ENCODE measurements at places on chromosomes 6 and 20.

GRCh38 chr20:49603209-49603627 lies 35.3 kb upstream of the PTGIS start:
- no peak for DNase-seq

DNA sequence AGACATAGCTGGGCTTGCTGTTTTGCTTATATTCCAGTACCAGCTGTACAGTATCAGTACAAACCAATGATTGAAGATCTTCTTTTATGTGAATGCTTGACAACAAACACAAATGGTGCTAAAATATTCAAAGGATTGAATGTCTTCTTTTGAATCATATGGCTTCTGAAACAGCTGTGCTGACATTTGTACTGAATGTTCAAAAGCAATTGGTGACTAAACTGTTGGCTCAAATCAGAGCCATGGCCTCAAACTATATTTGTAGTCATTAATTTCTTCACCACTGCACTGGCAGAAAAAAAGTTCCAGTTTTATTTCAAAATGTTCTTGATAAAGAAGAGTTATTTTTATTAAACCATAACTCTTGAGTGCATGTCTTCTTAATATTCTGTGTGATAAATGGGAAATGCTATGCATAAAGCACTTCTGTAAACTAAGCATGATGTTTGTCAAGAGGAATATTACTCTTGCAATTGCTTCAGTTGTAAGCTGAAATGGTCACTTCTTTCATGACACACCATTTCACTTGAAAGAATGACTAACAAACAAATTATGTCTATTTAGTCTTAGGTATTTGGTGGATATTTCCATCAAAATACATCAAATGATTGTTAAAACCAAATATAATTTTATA lies 45.9 kb upstream of the CENPW start:
- no peak for DNase-seq

DNA sequence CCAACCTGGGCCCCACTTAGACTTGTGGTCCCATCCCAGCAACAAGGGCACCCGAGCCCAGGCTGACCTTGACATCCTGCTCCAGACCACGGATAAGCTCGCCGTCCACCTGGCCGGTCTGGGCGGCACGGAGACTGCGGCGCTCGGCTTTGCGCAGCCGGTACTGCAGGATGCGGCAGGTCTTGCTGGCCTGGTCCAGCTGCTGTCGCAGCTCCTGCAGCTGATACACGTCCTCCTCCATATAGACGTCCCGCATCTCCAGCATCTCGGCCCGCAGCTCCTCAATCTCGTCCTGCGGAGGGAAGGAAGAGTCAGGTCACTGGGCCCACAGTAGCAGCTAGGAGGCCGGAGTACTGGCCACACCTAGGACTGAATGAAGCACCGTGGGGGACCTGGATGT lies 36.8 kb upstream of the TLDC2 start:
- DNase-seq: no peak

DNA sequence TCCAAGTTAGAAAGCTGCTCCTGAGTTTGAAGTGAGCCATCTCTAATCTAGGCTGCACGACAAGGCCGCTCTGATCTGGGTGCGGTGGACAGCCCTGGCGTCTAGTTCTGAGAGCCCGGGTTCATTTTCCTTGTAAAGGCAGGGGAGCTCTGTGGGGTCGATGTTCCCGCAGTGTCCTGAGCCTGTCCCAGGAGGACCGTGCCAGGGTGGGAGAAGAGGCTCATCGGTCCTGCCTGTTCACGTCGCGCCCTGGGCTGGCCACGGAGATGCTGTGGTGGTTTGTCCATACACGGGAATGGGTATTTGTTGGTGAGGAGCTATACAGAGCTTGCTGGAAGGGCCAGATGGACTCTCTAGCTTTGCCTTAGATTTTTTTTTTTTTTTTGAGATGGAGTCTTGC lies 27.0 kb downstream of the PSMG4 start:
- no peak for DNase-seq

DNA sequence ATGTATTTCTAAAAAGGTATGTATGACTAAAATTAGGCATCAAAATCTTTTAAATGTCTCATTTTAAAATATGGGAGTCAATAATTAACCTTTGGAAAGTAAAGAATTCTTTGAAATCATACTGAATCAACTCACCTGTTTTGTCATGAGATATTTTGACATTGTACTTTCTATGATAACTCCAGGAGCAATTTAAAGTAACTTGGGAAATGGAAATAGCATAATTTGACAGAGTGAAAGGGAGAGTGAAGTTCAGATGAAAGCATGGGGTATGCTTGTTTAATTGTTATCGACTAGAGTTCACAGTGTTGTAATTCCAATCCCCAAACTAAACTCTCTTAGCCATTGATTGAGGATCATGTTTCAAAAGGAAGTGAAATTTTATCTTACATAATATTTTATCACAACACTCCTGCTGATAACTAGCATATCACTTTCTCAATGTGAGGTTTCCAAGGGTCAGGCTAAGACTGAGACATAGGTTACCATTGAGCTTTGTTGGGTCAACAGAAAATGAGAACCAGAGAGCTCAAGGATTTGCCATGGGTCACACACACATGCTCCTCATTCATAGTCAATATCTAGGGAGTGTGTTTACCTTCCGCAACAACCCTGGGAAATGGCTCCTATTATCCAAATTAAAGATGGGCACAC lies 2.3 kb downstream of the GSTA1 start:
- DNase-seq: no peak

DNA sequence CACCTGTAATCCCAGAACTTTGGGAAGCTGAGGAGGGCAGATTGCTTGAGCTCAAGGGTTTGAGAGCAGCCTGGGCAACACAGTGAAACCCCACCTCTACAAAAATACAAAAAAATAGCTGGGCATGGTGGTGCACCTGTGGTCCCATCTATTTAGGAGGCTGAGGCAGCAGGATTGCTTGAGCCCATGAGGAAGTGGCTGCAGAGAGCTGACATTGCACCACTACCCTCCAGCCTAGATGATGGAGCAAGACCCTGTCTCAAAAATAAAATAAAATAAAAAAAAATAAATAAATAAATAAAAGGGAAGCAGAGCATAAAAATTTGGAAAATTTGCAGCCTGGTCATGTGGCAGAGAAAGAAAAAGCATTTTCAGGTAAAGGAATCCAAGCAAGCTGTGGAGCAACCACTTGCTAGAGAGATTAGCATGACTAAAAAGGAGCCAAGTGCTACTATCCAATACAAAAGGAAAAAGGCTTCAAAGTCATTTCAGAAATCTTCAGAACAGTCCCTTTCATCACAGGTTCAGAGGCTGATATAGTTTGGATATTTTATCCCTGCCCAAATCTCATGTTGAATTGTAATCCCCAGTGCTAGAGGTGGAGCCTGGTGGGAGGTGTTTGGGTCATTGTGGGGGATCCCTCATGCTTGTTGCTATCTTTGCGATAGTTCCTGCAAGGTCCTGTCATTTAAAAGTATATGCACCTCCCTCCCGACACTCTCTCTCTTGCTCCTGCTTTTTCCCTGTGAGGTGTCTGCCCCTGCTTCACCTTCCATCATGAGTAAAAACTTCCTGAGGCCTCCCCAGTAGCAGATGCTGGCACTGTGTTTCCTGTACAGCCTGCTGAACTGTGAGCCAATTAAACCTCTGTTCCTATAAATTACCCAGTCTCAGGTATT lies 11.2 kb upstream of the TTK start:
- DNase-seq: no peak

DNA sequence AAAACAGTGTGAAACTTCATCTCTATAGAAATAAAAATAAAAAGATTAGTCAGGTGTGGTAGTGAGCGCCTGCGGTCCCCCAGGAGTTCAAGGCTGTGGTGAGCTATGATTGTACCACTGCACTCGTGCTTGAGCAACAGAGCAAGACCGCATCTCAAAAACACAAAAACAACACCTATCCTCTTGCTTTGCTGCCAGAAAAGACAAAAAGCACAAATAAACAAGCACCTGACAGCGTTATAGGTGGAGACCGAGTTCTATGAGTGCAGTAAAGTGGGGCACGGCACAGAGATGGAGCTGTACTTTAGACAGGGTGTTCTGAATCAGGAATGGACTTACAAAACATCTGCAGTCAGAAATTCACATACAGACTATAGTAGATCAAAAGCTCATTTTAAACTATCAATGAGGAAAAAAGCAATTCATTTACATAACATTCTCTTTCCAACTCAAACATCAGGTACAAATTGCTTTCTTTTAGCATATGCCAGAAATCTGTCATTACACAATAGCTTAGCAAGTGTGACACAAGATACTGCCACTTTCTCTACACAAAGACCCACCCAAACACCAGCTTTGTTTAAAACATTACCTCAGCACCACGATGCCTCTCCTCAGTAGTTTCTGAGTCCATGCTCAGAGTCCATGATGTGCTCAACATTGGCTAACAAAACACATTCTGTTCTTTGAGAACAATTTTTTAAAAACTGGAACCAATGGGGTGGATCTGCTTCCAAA lies 10.1 kb downstream of the EZR start:
- DNase-seq: no peak

Measured in stimulated activated CD8-positive, alpha-beta memory T cell treated with anti-CD3 and anti-CD28 coated beads, Interleukin-4, amount 100 ng/mL, for 1 hour (primary cell).